ENCODE measurements at places on chromosomes 6 and 20.

- peak; percentile 43 for DNase-seq
Observed at GRCh38 chr6:45920819-45921511, 94.7 kb downstream of the CLIC5 start.

DNA sequence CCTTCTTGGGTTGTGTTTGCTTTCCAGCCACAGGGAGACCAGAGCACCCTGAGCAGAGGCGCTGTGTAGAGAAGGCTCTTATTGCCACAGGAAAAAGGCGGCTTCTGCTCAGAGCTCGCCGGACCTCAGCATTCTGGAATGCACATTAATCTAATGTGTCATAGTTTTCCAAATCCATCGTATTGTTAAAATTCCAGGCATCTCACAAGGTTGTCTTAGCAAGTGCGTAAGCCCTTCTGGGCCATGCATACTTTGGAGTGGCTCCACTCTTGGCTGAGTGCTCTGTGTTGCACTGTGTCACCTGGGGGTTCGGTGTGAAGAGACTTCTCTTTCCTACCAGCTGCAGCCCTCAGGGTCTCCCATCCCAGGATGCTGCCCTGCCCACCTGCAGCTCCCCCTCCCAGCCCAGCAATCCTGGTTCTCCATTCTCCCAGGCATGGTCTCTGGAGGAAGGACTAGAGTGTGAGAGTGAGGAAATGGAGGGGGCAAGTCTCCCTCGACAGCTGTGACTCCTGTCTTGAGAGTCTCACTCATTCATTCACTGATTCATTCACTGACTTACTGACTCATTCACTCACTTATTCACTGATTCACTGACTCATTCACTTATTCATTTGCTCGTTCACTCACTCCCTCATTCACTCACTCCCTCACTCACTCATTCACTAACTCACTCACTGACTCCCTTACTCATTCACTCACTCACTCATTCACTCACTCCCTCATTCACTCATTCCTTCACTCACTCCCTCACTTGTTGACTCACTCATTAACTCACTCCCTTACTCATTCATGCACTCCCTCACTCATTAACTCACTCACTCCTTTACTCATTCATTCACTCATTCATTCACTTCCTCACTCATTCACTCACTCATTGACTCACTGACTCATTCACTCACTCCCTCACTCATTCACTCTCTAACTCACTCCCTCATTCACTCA lies 83.7 kb upstream of the MPC1 start:
- DNase-seq: peak; percentile 94

DNA sequence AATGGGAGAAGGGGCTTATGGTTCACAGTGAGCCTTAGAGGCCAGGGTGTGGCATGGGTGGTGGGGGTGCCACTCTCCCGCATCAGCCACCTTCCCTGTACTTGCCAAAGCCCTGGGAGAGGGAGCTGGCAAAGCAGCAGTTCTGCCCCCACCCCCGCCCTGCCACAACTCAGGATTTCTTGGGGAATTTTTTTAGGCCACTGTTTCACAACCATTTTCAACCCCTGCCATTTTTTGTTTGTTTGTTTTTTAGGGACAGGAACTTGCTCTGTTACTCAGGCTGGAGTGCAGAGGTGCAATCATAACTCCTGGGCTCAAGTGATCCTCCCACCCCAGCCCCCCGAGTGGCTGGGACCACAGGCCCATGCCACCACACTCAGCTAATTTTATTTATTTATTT lies 22.4 kb upstream of the TM9SF4 start:
- DNase-seq: no peak

- peak; percentile 38 for DNase-seq
Observed at GRCh38 chr6:139569566-139569965, 195.1 kb upstream of the CITED2 start.

DNA sequence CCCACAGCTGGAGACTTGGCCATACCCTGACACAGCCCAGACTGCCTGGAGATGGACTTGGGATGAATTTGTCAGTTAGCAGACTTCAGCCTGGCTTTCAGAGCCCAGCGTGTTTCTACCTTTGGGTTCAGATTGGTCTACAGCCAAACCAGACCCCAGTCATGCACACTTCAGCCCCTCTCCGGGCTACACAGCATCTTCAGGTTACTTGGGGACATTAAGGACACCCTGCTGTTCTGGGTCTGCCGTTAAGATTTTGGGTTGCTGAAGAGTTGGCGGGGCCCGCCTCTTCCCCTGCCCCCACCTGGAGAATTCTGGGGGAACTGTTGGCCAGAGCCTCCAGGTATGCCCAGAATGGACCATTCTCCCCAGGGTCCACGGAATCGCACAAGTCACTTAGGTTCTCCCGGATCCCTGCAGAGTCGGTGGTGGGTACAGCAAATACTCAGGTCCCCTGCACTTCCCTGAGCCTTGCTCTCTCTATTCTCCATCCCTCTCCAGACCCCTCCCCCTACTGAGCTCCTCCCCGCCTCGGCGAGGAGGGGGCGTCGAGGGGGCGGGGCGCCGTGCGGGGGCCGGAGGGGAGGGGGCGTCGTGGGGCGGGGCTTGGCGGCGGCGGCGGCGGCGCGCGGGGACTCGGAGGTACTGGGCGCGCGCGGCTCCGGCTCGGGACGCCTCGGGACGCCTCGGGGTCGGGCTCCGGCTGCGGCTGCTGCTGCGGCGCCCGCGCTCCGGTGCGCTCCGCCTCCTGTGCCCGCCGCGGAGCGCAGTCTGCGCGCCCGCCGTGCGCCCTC lies at the start of gene PTK7:
Gene PTK7, plus strand, starts transcription at position 645 of the 794 bp plus-strand sequence. CDS start 175 bp downstream, outside the sequence.
- DNase-seq: peak; percentile 85

DNA sequence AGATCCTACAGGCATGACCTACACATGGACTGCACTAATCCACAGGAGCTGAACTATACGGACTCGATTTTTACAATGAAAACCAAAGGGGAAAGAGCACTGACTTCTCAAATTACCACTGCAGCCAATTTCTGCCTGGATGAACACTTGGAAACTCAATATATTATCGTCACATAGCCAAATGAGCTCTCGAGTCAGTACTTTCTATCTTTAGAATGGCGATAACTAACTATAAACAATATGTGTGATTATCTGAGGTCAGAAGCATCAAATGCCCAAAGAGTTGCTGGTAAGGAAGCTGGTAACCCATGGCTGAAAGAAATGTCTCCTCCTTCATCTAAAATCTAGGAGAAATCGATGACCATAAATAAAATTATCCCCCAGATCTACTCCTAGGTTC lies 86.7 kb downstream of the KIF16B start:
- DNase-seq: no peak

GRCh38 chr6:36283608-36284007 lies 13.7 kb downstream of the PNPLA1 start:
- no peak for DNase-seq

DNA sequence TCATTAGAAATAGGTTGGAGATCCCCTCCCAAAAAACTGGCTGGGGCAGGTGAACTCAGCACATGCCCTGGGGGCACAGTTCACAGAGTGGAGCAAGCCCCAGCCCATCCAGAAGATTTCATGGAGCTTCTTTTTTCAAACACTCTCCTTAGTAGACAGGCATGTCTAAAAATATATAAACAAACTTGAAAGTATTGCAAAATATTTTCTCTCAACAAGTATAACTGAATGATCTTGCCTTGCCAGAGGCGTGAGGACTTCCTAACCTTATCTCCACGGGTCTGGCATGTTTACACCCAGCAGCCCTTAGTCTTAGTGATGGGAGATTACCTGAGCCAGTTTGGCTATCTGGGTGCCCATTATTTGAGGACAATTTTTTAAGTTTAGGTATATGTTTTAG lies 107.1 kb downstream of the QRSL1 start:
- no peak for DNase-seq

DNA sequence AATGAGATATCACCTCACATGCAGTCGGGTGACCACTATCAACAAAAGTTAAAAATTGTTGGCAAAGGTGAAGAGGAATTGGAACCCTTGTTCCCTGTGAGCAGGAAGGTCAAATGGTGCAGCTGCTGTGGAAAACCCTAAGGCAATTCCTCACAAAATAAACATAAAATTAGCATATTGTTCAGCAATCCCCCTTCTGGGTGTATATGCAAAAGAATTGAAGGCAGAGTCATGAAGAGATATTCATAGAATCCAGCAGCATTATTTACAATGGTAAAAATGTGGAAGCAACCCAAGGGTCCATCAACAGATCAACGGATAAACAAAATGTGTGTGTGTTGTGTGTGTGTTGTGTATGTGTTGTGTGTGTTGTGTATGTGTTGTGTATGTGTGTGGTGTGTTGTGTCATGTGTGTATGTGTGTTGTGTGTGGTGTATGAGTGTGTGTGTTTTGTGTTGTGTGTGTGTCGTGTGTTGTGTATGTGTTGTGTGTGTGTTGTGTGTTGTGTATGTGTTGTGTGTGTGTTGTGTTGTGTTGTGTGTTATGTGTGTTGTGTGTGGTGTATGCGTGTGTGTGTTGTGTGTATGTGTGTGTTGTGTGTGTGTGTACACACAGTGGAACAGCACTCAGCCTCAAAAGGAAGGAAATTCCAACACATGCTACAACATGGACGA lies 245.1 kb downstream of the ERMARD start:
- DNase-seq: no peak

DNA sequence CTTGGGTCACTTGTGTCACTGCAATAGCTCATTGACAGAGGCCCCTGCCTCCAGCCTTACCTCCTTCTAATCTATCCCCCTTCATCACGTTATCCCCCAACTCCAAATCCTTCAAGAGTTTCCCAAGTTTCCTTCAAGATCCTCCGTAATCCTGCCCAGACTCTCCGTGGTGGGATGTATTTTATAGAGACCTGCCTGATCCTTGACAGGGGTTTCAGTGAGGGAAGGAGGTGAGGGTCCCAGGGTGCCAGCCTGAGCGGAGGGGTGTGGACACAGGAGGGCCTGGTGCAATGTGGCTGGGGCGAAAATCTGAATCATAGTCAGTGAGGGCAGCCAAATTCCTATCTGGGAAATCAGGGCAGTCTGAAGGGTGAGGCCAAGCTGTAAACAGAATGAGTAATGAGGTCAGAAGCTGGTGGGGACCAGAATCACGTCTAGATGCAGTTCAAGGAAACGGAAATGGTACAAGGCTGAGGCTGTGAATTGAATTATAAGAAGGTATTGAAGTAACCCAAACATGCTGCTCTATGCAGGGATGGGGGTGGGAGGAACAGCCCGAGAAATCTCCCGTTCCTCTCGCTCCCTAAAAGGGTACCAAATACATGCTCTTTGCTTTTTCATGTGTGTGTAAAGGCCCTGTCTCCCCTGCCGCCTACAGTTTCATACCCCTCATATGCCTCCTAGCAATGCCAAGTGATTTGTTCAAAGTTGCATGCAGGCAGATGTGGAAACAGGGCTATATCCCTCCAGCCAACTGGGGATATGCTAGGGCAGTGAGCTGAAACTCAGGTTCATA lies 35.4 kb upstream of the PIM1 start:
- DNase-seq: peak; percentile 95

DNA sequence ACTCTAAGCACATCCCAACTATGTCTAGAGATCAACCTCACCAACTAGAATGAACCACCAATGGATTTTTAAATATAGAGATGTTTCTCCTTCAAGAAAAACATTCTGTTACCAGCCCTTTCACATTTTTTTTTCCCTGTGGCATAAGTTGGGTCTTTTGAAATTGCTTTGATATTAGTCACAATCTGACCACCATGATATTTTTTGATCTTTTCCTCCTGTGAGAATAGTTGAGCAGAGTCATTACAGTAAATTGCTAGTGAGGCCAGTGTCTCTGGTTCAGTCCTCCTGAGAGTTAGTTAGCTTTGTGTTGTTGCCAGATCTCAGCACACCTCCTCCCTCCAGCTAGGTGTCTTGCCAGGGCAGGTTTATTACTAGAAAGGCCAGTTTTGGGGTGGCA lies 79.7 kb upstream of the MYLIP start:
- DNase-seq: peak; percentile 59

DNA sequence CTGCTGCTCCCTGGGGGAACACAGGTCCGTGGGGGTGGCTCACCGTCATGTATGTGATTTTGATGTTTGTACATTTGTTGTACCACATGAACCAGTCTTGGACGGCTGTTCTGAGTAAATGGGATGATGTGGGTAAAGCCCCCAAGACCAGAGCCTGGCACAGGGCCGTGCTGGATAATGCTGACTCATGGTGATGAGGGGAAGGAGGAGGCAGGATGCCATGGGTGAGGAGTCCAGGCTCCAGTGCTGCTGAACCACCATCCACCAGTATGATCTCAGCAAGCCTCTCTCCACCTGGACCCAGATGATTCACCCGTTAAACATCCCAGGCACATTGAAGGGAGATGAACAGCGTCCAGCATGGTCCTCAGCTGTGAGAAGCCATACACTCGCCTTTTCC lies 9.6 kb upstream of the APCDD1L start:
- peak; percentile 82 for DNase-seq

DNA sequence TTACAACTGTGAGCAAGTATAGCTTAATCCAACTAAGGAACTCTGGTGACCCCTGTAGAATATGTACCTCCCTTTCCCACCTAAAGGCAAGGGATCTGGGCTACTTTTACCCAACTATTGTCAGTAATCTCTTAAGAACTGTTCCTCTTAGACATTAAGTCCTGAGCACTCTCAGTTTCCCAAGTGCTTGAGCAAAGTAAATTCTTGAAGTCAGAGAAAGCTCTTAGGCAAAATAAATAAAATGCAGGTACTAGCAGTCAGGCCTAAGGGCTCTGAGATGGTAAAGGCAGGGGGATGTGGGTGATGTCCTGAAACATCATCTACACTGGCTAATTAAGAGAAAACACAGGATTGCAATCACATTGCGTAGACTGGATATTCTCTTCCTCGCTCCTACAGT lies 446.4 kb upstream of the FLRT3 start:
- DNase-seq: no peak

GRCh38 chr6:19356692-19357091 lies 480.5 kb upstream of the ID4 start:
- peak; percentile 14 for DNase-seq

DNA sequence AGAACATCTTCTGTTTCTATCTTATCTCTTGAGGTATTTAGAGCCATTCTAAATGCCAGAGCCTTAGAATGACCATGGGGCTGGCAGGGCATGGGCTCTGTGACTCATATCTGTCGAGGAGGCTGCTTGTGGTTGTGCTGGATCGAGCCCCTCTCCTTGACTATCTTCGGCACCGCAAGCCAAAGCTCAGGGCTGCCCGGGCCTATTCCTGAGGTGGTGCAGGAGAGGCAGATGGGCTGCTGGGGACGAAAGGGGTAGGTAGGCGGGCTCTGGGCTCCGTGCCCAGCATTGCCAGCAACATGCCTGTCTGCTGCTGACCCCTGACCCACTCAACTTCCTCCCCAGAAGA lies 89.9 kb downstream of the NOL4L start:
- DNase-seq: no peak

GRCh38 chr6:132511210-132511830 lies 1.6 kb downstream of the STX7 start:
- no peak for DNase-seq

GRCh38 chr6:83429857-83430610 lies 817 bp downstream of the ME1 start:
- DNase-seq: peak; percentile 40

DNA sequence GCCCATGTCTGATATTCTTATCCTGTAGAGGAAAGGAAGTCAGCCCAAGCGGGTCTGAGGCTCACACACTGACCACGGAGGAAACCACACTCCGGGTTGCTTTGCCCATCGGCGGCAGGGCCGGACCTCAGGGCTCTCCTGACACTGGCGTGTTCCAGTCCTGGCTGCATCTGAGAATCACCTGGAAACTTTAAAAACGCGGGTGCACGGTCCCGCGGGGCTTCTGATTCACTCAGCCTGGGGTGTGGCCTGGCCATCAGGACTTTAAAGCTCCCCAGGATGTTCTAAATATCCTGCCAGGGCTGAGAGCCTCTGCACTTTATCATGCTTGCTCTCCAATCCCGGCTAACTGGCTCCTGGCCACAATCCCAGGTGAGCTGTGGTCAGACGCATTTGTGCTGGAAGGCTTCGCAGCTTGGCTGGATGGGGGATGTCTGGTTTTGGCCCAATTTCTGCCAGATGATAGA lies 47.7 kb upstream of the DACT2 start:
- no peak for DNase-seq

Measured in fibroblast of skin of abdomen (primary cell).